ENCODE measurements at places on chromosomes 16 and 17.

- DNase-seq = no peak
Observed at GRCh38 chr16:54245788-54246453, 40.7 kb downstream of the IRX3 start.

DNA sequence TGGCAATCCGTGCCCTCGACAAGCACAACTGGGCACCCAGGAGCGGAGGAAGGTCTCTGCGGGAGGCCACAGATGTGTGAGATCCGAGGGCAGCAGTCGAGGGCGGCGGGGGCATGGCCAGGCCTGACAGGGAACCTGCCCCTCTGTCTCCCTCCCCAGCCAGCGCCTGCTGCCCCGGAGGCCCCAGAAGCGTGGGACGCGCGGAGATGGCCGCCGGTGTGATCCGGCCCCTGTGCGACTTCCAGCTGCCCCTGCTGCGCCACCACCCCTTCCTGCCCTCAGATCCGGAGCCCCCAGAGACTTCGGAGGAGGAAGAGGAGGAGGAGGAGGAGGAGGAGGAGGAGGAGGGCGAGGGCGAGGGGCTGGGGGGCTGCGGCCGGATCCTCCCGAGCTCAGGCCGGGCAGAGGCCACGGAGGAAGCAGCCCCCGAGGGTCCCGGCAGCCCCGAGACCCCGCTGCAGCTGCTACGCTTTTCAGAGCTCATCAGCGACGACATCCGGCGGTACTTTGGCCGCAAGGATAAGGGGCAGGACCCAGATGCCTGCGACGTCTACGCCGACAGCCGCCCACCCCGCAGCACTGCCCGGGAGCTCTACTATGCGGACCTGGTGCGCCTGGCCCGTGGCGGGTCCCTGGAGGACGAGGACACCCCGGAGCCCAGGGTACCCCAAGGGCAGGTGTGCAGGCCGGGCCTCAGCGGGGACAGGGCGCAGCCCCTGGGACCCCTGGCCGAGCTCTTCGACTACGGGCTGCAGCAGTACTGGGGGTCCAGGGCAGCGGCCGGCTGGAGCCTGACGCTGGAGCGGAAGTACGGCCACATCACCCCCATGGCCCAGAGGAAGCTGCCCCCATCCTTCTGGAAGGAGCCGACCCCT is 1.7 kb downstream of the PERCC1 start:
- DNase-seq = no peak

GRCh38 chr17:41718287-41718645 is 6.1 kb downstream of the GAST start:
- peak; percentile 49 for DNase-seq

DNA sequence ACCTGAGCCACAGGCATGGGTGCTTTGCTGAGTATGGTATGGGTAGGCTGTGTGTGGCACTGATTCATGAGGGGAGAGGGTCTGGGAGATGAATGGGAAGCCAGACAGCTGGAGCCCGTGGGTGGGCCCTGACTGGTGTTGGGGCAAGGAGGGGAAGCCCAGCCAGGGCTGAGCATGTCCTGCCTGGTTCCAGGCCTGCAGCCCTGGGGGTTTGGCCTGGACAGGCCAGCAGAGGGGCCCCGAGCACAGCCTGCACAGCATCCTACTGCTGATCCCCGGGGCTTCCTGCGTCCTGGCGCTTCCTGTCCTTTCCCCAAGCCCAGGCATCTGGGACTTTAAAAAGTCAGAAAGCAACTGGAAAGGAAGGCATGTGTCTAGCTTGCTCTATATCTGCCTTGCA is 4.6 kb upstream of the MVD start:
- DNase-seq = no peak

- DNase-seq = no peak
Observed at GRCh38 chr17:74758848-74759168, 10.4 kb downstream of the NHERF1 start.

DNA sequence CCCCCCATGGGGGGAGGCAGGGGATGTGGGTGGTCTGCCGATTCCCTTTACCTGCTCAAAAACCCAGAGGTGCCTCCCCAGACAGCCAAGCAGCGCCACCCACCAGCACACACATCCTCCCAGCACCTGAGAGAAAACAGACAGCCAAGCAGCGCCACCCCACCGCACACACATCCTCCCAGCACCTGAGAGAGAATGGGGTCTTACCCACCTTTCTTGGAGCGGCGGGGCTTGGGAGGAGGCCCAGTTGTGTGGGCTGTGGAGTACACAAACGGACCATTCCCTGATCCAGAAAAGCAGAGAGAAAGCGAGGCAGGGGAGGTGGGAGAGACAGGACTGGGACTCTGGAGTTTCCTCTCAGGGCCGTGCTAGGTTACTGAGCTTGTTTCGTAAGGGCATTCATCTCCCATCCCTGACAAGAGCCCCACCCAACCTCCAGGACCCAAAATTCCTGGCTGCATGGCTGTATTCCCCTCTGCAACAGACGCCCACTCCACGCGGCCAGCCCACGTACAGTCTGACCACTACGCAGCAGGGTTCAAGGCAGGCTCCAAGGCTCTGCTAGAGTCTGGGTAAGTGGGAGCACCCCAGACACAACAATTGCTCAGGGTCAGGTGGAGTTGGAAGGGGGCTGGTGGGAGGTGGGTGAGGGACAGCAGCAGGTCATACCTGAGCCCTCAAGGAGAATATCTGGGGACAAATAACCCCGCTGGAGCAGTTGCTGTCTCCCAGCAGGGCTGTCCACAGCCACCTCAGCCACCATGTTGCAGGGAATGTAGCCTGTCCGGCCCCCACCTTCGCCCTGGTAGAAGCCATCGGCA is 22.3 kb downstream of the TSPOAP1 start:
- no peak for DNase-seq

DNA sequence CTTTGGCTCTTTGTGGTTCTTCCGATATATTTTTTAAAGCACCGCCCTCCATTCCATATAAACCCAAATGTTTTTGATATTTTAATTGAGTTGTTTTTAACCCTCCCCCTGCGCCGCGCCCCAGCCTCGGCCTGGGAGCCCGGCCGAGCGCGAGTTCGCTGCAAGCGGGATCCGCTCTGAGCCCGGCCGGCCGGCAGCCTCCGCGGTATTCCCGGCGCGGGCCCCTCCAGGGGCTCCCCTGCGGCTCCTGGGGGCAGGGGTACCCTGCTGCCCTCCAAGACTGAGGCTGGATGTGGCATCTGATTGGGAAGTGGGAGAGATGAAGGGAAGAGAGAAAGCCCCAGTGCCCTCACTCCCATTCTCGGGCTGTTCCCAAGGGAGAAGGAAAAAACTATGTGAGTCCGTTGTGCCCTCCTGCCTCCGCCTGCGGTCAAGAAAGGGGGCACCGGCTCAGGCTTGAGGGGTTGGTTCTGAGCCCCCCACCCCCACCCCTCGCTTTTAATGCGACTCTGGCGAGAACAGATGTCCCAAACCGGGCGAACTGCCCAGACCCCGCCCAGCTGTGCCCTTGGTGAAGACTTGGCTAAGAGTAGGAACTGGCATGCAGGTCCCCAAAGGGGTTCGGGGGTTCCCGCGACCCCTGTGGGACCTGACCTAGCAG is 8.6 kb downstream of the NEUROD2 start:
- DNase-seq = no peak

- no peak for DNase-seq
Observed at GRCh38 chr17:36727577-36727976, 126.2 kb downstream of the MRM1 start.

GRCh38 chr17:6523330-6523729 is 33.0 kb downstream of the PITPNM3 start:
- DNase-seq = no peak
